ENCODE measurements at places on chromosomes 3 and 15.

GRCh38 chr3:179666436-179667035, 13.7 kb downstream of the USP13 start:
- DNase-seq = no peak

DNA sequence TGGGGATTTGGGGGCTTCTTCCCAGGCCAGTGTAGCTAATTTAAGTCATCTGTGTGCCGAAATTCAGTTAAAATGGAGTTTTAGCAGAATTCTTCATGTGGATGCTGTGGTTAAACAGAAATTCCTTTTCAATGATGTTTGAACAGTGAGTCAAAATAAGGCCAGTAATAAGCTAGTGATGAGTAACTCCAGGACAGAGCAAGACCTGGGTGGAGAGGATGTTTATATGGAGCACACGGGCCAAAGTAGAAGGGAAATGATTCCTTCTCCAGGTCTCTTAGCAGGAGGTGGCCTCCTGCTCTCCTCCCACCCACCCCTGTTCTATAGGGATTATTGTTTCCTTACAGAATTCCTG, 31.9 kb upstream of the UACA start:
- no peak for DNase-seq

GRCh38 chr15:59924812-59925522, 79.1 kb upstream of the FOXB1 start:
- DNase-seq = no peak

- no peak for DNase-seq
These were observed 104.6 kb downstream of the ZIC1 start for GRCh38 chr3:147513785-147514184.

GRCh38 chr15:52804526-52805081, 14.5 kb upstream of the ONECUT1 start:
- DNase-seq = no peak

GRCh38 chr3:153370680-153371079, 208.7 kb downstream of the RAP2B start:
- no peak for DNase-seq

- no peak for DNase-seq
These were observed 29.0 kb upstream of the HHATL start for GRCh38 chr3:42731476-42732195.

DNA sequence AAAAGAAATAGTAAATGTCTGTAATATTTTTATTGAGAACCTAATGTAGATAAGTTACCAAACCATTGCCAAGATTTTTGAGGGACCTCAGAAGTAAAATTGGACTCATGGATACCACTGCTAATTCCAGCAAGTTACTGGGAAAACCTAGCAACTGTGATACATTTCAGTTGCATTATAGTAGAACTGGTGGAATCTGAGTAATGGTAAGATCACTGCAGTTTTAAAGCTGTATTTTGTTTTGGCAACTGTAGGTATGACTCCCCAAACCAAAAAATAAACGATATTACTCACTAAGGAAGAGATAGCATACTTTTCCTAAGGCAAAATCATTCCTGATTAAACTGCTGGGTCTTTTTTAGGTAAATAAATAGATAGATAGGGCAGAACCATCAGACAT, 54.0 kb downstream of the ARMC8 start:
- no peak for DNase-seq

Data from esophagus squamous epithelium (tissue), 5 donors.